ENCODE measurements at places on chromosomes 3 and 15.

DNA sequence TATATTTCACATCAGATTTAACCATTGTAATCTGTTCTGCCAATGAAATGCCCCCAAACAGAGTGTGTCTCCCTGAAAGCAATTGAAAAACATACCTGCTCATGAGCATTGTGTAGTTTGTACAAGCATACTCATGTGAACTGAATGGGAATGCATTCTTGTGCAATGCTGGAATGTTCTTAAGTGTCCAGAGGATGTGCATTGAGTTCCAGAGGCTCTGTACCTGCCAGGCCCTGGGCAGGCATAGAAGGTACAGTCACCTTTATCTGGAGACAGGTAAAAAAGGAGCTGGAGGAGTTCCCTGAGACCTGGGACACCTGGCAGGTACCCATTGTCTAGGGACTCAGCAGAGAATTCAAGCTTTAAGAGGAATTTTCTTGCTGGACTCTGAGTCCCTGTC lies 2.8 kb downstream of the MRAS start:
- no peak for DNase-seq

DNA sequence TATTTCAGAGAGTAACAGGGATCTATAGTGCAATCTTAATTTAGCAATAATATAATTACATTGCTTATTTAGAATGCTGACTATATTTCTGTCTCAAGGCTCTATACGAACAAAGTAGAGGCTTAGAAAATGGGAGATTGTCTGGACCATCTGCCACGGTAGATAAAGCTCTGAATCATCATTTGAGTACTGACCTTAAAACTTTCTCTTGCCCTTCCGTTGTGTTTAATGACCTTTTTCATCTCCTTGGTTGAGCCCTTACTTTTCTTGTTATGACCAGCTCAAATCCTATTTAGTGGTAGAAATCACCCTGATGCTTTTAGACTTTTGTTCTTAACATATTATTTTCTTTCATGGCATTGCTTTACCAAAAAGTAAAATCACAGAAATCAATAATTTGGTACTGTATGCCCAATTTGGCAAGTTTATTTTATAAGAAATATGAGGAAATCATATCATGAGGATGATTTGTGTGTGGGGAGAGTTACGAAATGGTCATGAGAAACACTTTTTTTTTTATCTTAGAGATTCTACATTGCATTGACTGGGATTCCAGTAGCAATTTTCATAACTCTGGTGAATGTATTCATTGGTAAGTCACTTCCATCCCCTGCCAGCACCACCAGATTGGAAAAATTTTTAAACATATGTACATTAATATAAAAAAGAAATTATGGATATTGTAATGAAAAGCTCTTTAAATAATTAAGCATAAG lies 11.0 kb downstream of the NDUFB5 start:
- no peak for DNase-seq

GRCh38 chr15:83192742-83193141 lies 14.9 kb downstream of the HDGFL3 start:
- no peak for DNase-seq

DNA sequence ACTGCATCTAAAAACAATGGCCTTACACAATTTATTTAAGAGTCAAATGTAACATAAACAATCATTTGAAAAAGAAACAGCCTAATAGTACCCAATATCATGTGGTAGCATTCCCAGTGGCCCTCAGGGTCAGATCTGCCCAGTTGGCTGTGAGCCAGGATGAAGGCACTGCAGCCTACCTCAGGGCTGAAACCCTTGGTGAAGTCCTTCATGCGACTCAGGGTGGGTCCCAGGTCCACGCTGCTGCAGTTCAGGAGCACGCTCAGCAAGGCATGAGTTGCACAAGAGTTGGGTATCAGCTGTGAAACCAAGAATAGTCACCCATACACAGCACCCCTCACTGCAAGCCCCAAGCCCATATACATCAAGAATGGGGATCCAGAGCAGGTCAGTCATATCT lies 37.1 kb downstream of the SEMA3G start:
- DNase-seq = no peak
